HEK293T (cell line): ENCODE measurements at places on chromosomes 4 and X.

DNA sequence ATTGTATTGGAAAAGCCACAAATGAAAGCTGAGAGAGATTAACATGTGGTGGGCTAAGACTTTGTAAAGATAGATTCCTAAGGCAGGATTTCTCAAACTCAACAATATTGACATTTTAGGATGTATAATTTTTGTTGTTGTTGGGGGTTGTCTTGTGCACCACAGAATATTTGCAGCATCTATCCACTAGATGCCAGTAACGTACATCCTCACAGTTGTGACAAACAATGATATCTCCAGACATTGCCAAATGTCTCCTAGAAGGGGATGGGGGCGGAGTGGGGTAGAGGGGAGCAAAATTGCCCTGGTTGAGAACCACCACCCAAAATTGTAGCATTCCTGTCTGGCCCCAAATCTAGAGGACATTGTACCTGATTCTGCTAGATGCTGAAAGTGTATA lies 14.7 kb upstream of the CBR4 start:
- peak; percentile 36 for DNase-seq

- DNase-seq: peak; percentile 34
These were observed 29.5 kb downstream of the MSL3 start for GRCh38 chrX:11787564-11787963.

GRCh38 chr4:115292320-115293092 lies 179.1 kb upstream of the NDST4 start:
- DNase-seq: no peak

GRCh38 chrX:120306630-120307029 lies 4.6 kb downstream of the TMEM255A start:
- no peak for DNase-seq

DNA sequence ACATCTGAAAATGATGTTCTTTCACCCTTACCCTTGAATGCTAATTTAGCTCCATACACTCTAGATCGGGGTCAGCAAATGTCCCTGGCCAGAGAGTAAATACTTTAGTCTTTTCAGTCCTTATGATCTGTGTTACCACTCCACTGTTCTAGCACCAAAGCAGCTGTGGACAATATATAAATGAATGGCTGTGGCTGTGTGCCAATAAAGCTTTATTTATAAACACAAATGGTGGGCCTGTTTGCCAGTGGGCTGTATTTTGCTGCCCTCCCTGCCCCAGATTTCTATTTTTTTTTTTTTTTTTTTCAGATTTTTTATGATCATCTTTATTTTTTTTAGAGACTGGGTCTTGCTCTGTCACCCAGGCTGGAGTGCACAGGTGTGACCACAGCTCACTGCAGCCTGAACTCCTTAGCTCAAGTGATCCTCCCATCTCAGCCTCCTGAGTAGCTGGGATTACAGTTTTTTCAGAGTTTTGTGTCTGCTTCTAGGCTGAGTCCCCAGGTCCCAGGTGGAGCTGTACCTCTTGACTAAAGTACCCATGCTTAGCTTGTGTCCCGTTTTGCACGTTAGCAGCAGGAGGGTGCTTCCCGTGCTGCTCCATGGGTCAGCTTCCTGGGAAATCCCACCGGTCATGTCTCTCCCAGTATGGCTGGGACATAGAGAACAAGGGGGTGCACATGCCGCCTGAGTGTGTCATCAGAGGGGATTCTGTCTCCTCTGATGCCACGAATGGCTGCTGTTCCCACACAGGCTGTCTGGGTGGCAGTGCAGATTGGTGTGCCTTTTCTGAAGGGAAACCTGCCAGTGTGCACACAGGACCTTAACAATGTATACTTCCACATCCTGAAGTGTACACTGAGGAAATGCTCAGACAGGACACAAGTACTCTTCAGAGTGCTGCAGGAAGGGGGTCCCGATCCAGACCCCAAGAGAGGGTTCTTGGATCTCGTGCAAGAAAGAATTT lies 16.0 kb upstream of the GRPEL1 start:
- DNase-seq: no peak

DNA sequence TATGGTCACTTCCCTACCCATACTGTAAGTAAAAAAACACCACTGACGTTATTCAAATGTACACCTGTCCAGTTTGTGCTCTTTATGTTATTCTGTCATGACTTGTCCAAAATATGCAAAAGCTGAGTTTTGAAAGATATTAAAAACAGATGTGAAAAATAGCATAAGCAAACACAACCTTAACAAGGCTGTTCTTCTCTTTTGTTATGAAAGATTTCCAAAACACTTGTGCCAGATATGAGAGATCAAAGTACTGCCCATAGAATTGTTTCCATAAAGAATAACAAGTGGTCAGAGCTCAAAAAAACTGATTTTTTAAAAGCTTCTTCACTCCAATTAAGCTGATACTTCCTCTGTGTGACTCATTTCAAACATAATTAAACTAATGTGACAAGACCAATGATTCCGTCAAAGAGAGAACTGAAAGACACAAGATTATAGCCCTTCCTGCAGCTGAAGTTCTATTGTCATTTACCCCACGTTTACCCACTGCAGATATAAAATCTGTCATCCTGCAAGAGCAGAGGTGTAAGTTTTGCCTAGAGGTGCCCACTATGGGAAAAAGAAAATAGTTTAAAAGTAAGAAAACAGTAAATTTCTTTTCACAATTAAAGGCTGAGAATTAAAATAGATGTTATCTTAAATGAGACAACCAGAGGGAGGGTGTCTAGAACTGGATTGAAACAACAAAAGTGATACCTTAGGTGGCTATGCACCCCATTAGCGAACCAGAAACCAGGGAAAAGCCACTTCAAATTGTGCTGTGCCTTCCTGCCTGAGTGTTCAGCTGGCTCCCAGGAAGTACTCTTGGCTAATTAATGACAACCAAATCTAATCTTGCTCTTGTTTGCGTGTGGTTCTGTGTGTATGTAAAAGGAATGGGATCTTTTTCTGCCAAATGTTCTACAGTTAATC lies 30.1 kb downstream of the RASSF6 start:
- DNase-seq: no peak

GRCh38 chr4:48341776-48342605 lies 662 bp downstream of the SLAIN2 start:
- DNase-seq: peak; percentile 23

GRCh38 chrX:128698573-128699181 lies 646.5 kb upstream of the ACTRT1 start:
- DNase-seq: no peak

DNA sequence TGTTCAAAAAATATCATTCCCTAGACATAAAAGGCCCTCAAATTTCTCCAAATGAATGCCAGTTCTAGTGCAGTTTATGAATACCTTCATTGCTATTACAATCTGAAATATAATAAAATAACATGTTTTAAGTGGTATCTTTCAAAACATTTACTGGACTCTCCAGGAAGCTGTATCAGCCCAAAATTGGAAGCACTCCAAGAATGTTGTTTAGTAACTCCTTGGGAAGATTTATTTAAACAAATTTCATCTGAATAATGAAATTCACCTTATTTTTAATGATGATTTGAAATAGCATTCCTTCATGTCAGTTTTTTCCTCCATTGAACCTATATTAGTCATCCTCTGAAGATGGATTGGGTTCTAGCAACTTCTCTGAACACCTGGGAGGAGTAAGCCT lies 217.2 kb upstream of the PCDH18 start:
- DNase-seq: no peak

DNA sequence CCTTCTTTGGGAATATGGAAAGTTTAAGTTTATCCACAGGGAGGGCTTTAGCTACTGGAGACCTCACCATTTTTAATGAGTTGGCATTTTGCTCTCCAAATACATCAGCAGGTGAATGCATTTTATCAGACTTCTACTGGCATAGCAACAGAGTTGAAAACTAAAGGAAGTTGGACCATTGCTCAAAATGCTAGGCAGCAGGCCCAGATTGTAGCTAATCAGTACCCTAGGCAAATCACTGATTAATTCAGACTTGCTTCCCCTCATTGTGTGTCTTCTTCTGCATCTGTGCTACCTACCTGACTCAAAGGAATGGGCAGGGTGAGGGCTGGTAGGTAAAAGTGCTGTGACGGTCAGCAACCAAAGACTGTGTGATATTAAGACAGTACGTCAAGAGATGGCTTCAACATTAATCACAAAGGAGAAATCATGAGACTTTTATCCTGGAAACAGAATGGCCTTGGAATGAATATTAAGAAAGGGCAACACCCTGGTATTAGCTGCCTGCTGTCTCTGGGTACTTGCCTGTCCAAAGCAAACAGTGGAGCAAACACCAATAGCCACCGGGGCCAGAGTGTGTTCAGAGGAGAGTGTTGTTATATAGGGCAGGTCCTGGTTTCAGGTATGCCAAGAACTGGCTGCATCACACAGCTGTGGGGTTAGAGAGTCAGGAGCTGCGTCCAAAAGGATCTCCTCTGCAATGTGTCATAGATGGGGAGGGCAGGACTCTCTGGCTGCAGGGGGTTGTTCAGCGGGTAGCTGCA lies 17.1 kb upstream of the SMIM20 start:
- no peak for DNase-seq

DNA sequence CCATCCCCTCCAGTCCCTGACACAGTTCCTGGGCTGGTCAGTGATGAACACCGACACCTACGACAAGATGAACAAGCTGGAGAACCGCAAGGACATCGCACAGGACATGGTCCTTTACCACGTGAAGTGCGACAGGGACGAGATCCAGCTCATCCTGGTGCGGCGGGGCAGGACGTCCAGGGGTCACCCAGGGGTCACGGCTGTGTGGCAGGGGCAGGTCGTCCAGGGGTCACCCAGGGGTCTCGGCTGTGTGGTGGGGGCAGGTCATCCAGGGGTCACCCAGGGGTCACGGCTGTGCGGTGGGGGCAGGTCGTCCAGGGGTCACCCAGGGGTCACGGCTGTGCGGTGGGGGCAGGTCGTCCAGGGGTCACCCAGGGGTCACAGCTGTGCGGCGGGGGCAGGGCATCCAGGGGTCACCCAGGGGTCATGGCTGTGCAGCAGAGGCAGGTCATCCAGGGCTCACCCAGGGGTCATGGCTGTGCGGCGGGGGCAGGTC lies 16.7 kb downstream of the ATP5ME start:
- DNase-seq: no peak

DNA sequence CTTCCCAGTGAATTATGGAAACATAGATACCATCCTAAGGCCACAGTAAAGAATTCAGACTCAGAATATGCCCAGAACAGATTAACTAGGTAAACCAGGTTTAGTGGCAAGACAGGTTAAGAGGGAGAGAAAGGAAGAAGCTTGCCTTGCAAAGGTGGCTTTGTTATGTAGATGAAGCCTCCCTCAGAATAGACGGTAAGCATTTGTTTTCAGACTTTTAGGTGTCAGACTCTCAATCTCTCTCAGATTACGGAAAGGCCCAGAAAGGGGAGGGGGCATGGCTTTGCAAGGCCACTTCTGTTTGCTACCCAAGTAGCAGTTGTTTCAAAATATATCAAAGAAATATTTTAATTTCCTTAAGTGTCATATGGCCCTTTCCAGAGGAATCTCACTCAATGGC lies 457.1 kb upstream of the BOD1L1 start:
- no peak for DNase-seq

DNA sequence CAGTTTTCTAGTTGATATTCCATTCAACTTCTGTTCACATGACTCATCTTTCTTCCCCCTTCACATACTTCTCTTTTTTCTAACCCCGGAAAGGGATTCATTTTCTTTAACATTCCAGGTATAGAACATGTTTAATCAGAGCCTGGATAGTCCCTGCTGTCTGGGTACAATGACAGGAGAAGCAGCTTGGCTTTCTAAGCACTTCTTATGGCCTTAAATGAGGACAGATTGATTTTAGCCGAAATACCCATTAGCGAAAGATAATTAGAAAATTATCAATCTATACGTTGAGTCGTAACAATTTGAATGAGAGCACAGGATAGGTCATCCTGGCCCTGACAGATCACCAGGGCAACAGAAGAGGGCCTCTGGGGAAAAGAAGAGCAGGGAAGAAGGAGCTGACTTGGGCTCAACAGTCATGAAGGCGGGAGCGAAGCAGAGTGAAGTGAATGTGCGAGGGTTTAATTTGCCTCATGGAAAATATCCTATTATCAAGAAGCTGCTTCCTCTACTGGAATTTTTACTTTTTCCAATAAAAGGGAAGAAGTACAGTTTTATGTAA lies 62.2 kb downstream of the PPP1R2C start:
- no peak for DNase-seq

GRCh38 chr4:137608085-137608484 lies 75.8 kb upstream of the PCDH18 start:
- DNase-seq: no peak

- peak; percentile 10 for DNase-seq
These were observed 377.1 kb upstream of the HS3ST1 start for GRCh38 chr4:11805842-11806241.
